Activated B cell treated with CpG ODN at 0.5 μM for 24 hours (primary cell): ENCODE measurements at places on chromosomes 5 and 9. TPM values are rescaled to one million over a fixed set of nuclear protein-coding genes. Genes with fewer than 3 reads are reported as not detected.

PCDHGA8 gene
- total RNA-seq = 0.54 and 0.69 TPM in 2 replicates

DNA sequence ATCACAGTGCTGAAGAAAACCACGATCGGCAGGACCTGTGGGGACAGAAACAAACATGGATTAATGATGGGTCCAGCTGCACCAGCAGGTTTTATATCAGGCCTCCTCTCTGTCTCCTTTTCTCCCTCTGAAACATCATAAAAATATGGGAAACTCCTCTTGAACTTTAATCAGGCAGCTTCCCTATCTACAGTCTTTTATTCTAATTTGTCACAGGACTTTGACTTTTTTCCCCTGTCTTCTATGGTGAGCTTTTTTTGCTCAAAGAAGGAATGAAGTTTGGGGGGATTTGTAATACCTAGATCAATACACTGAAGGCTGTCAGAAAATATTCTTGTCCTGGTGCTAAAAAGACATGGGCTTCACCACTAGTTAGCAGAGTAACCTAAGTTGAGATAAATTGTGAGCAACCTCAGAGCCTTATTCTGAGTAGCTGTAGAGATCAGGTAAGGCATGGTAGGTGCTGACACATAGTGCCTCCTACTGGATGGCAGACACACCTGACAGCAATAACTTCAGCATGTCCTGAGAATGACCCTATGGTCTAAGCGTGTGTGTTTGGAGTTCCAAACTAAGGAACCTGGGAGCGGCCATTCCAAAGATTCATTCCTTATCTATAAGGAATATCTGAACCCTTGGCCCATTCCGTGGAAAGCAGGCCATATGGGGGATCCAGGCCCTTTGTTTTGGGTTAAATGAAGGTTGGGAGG lies 46.2 kb downstream of the SLC28A3 start:
- H3K27me3 ChIP-seq = no peaks in the 10 kb centered on the region
- DNase-seq = no peak
- H3K4me3 ChIP-seq = no peak overlapping the region
- H3K4me1 ChIP-seq = peaks cover 44% of the 10 kb centered on the region
- no peak overlapping the region for H3K27ac ChIP-seq
- H3K36me3 ChIP-seq = no peaks in the 10 kb centered on the region

GRCh38 chr5:151164687-151165392 lies 7.3 kb upstream of the ANXA6 start:
- peaks cover 39% of the 10 kb centered on the region for H3K4me1 ChIP-seq
- DNase-seq = peak; percentile 59
- no peaks in the 10 kb centered on the region for H3K36me3 ChIP-seq
- no peaks in the 10 kb centered on the region for H3K27me3 ChIP-seq
- H3K27ac ChIP-seq = peak overlapping the region; percentile 65
- H3K4me3 ChIP-seq = no peak overlapping the region

GRCh38 chr5:142215915-142216681 lies 107.5 kb downstream of the NDFIP1 start:
- no peaks in the 10 kb centered on the region for H3K4me1 ChIP-seq
- no peak overlapping the region for H3K4me3 ChIP-seq
- DNase-seq = no peak
- no peaks in the 10 kb centered on the region for H3K36me3 ChIP-seq
- peaks cover 15% of the 10 kb centered on the region for H3K27me3 ChIP-seq

DNA sequence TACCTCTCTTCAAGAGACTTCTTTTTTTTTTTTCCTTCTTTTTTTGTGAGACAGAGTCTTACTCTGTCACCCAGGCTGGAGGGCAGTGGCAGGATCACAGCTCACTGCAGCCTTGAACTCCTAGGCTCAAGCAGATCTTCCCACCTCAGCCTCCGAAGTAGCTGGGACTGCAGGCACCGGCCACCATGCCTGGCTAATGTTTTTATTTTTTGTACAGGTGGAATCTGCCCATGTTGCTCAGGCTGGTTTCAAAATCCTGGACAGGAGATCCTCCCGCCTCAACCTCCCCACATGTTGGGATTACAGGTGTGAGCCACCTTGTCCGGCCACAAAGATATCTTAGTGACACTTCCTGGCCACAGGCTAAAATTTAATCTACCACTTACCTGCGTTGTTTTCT lies 42.9 kb upstream of the F2RL1 start:
- DNase-seq = no peak
- no peak overlapping the region for H3K27ac ChIP-seq
- H3K4me3 ChIP-seq = no peak overlapping the region
- H3K27me3 ChIP-seq = no peaks in the 10 kb centered on the region
- peaks cover 9% of the 10 kb centered on the region for H3K4me1 ChIP-seq
